Stimulated activated CD4-positive, alpha-beta T cell treated with anti-CD3 and anti-CD28 coated beads, Interleukin-1b, Interleukin-23, amount 100 ng/mL, for 4 hours (primary cell): ENCODE measurements at places on chromosomes 16 and 17.

GRCh38 chr17:5582209-5583185, 1.8 kb downstream of the NLRP1 start:
- DNase-seq: no peak

- DNase-seq: no peak
These were observed 10.6 kb downstream of the CA10 start for GRCh38 chr17:52147872-52148271.

DNA sequence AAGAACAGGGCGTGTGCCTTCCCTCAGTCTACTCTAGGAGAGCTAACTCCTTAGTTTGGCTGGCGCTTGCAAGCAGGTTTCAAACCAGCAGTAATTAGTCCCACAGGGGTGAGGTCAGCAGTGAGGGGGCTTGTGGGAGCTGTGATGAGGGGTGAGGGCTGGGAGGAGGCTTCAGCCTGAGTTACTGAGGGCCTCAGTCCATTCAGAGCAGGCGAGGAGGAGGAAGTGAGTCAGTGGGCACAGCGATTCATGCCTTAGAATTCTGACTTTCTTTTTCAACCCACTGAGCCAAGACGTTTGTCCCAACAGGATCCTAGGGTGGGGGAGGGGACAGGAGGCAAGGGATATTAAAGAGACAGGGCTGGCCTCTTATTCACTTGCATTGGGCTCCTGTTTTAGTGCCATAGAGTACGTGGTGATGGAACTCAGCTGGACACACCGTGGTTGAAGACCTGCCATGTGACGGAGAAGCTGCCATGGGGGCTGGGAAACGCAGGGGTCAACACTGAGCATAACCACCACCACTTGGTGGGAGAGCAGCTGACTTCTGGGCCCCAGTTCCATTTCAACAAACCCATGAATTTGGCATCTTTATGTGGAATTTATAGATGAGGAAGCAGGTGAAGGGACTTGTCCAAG, 8.3 kb upstream of the ITGA3 start:
- DNase-seq: no peak

DNA sequence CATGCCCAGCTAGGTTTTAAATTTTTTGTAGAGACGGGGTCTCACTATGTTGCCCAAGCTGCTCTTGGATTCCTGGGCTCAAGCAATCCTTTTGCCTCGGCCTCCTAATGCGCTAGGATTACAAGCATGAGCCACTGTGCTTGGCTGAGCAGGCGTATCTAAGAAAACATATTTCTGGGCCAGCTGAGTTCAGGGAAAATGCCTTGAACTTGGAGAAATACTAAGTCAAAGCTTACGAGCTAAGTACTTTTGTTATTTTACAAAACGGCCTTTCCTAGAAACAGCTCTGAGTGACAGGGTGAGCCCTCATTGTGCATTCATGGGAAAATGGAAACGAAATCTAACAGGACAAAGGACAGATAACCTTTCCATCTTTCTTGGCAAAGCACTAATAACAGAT, 24.7 kb downstream of the DNAI2 start:
- no peak for DNase-seq

- no peak for DNase-seq
These were observed 9.7 kb upstream of the ANKS4B start for GRCh38 chr16:21223787-21224186.

- DNase-seq: no peak
These were observed 32.6 kb downstream of the RTN4RL1 start for GRCh38 chr17:1992541-1992940.
